ENCODE measurements at places on chromosomes 2 and 18. TPM values are rescaled to one million over a fixed set of nuclear protein-coding genes. Genes with fewer than 3 reads are reported as not detected.

TGIF1 gene
- 28.2 TPM for total RNA-seq

MRPL30 gene
- 59.7 TPM for total RNA-seq

LCT gene
- not detected for total RNA-seq

MATN3 gene
- 0.15 TPM for total RNA-seq

- DNase-seq, result no peak
Measured at GRCh38 chr18:48875942-48876511, 74.7 kb downstream of the SMAD7 start.

- DNase-seq, result no peak
Measured at GRCh38 chr2:144267239-144267638, 252.7 kb downstream of the ZEB2 start.

GRCh38 chr2:118046634-118047210, 32.9 kb upstream of the CCDC93 start:
- no peak for DNase-seq

DNA sequence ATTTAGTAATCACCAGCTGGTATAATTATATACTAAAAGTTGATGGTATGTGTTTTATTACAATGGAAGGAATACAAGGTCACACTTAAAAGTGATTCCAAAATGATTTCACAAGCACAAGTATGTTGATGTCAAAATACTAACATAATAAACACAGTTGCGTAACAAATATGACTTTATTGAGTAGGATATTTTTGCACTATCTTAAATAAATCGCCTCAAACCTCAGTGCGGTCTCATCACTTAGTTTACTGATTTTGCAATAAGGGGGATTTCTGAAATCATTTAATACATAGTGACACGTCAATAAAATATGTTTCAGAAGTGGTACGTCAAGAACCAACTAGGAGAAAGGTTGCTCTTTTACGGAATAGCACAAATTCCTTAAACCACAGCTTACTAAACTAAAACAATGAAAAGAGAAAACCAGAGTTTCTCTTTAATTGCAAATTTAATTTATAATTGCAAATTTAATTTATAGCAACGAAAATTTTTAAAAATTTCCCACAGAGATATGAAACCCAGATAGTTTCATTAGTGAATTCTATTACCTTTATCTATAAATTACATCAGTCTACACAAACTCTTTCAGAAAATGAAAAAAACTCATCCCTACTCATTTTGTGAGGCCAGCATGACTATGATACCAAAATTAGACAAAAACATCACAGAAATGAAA, 304.0 kb upstream of the REG3G start:
- DNase-seq, result no peak

DNA sequence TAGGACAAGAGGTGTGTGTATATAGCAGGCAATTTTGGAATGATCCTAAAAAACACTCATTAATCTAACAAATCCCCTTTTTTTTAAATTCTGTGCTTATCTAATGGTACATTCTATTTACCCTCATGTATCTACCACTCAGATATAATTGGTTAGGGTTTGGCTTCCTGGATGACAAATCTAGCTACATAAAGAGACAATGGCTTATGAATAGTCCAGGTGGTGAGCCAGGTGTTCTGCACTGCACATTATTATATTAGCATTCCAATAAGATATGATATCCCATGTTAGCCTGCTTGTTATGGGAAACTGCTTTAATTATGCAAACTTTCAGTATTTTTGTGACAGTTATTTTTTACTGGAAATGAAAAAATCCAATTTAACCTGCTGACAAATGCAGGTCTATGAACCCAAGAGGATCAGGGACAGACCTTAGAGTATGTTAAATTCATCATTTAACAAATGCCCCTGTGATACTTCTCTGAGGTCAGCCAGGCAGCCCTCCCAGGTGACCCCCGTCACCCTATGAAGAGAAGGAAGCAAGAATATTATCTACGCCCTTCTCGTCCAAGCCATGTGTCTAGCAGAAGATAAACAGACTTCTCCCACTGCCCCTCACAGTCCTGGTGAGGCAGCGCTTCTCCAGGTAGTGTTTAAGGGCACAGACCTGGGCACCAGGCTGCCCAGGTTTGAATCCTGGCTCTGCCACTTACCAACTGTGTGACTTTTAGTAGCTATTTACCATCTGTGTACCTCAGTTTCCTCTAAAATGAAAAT, 83.0 kb downstream of the ADD2 start:
- DNase-seq, result no peak

GRCh38 chr18:68447286-68447685, 267.6 kb downstream of the TMX3 start:
- DNase-seq, result no peak

- no peak for DNase-seq
Measured at GRCh38 chr2:56369316-56369715, 185.5 kb downstream of the CCDC85A start.
